Adipocyte (in vitro differentiated cells): ENCODE measurements at places on chromosomes 12 and 14.

- DNase-seq: peak; percentile 62
Observed at GRCh38 chr14:95314609-95315008, 5.1 kb downstream of the CLMN start.

GRCh38 chr14:32341947-32342846 lies 13.1 kb downstream of the AKAP6 start:
- DNase-seq: no peak

DNA sequence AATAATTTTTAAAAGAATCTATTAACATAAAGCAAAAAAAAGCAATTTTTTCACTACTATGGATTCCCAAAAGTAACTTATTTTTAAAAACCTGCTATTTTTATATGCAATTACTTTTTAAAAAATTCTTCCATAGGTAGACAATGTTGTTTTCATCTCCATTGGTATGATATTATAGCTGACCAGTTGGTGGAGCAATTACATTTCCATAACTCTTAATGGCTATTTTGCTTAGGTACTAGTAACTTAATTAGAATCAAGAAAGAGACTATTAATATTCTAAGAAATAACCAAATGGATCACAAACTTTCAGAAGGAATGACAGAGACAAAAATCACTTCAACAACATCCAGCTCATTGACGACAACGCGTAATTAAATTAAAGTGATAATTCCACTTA lies 64.7 kb upstream of the PTCSC3 start:
- DNase-seq: peak; percentile 15

- DNase-seq: no peak
Observed at GRCh38 chr12:98466640-98467400, 48.6 kb upstream of the TMPO start.

- DNase-seq: peak; percentile 45
Observed at GRCh38 chr12:48000878-48001504, 3.3 kb downstream of the COL2A1 start.

- DNase-seq: peak; percentile 32
Observed at GRCh38 chr12:43277651-43278540, 274.1 kb downstream of the ADAMTS20 start.

DNA sequence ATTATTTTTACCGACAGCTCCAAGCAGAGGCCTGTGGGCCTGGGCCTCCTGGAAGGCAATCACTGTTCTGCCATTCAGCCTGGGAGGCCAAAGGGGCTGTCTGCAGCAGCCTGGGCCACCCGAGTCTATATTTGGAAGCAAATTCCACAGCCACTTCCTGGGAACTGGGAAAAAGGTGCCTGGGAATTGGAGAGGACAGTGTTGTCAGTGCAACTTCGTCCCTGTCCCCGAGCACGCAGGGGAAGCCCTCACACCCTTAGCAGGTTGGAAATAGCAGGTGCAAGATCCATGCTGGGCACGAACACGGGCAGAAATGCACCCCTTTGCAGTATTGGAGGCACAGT lies 9.6 kb upstream of the TBX5 start:
- no peak for DNase-seq

GRCh38 chr14:100381395-100382105 lies 58.4 kb downstream of the SLC25A47 start:
- no peak for DNase-seq

DNA sequence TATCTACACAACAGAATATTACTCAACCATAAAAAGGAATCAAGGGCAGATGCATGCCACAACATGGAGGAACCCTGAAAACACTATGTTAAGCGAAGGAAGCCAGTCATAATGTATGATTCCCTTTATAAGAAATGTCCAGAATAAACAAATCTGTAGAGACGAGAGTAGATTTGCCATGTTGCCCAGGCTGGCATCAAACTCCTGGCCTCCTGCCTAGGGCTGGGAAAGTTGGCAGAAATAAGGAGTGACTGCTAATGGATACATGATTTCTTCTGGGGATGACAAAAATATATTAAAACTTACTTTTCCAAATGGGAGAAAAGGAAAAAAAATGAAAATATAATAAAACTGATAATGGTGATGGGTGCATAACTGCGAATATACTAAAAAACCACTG lies 10.9 kb downstream of the CLIP1 start:
- DNase-seq: no peak

DNA sequence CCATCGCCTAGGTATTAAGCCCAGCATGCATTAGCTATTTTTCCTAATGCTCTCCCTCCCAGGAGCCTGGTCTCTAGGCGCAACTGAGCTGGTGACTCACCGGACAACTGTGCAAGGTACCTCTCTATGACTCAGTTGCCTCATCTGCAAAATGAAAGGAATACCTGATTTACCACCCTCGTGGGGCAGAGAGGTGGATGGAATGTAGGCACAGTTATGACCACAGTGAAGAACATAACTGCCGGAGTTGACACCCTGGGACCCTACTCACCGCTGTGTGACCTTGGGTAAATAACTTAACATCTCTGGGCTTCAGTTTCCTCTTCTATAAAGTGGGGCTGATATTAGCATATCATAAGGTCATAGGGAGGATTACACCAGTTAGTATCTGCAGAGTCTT lies 22.6 kb downstream of the BCL11B start:
- no peak for DNase-seq

- DNase-seq: no peak
Observed at GRCh38 chr14:93299416-93299815, 33.4 kb downstream of the BTBD7 start.

DNA sequence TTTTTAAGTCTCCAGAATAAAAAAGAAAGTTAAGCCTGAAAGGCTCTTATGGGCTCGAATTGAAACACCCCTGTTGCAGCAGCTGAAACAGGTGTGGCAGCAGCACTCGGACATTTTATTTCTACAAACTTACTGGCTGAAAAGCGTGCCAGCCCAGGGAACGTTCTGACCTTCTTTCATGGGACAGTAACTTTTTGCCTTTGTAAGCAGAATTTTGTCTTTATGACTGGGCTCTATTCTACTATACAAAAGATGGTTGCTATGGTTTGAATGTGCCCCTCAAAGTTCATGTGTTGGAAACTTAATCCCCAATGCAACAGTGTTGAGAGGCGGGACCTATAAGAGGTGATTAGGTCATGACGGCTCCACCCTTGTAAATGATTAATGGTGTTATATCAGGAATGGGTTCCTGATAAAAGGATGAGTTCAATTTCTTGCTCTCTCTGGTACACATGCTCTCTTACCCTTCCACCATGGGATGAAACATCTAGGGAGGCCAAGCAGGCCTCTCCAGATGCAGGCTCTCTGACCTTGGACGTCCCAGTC lies 52.7 kb downstream of the PELI2 start:
- no peak for DNase-seq

- no peak for DNase-seq
Observed at GRCh38 chr12:131281016-131281415, 327.3 kb downstream of the ADGRD1 start.

GRCh38 chr12:48933664-48934311 lies 8.5 kb upstream of the FKBP11 start:
- DNase-seq: no peak

GRCh38 chr14:29741909-29742401 lies 185.7 kb downstream of the PRKD1 start:
- DNase-seq: peak; percentile 65

DNA sequence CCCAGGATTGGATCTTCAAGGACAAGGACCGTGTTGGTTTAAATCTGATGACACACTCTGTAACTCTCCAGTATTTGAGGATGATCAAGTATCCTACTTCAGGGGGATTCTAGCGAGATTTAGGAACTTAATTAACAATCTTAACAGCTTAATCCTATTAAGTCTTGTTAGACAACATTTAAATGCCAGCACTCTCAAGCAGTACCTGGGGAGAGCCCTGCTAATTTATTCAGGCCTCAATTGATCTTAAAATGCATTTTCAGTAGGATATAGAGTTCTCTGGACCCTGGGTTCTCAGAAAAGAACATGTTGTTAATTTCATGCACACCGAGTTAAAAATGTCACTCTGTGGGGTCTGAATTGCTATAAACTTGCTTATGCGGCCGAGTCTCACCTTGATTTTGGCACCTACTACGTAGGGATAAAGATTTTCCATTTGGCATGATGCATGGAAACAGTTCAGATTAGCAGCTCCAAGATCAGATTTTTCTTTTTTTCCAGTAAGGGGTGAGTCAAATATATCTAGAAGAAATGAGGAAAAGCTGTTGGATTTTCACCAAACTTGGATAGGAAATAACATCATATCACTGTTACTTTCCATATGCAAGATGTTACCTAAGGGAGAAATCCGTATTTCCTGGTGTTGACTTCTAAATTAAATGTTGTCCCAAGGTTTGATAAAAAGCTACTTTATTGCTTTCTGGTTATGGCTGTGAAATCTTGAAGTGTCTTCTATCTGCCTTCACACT lies 76.1 kb downstream of the SLC24A4 start:
- no peak for DNase-seq

- DNase-seq: no peak
Observed at GRCh38 chr12:2653461-2653965, 141.3 kb upstream of the FKBP4 start.

GRCh38 chr14:102889615-102890014 lies 32.8 kb upstream of the AMN start:
- DNase-seq: no peak

- DNase-seq: no peak
Observed at GRCh38 chr12:128318341-128318740, 51.4 kb downstream of the TMEM132C start.

- no peak for DNase-seq
Observed at GRCh38 chr14:44897845-44898151, 63.9 kb downstream of the KLHL28 start.

GRCh38 chr12:63821781-63822251 lies 22.7 kb upstream of the SRGAP1 start:
- DNase-seq: no peak

- peak; percentile 88 for DNase-seq
Observed at GRCh38 chr14:100825713-100826331, at the start of gene MEG3. MEG3 (plus strand) TSS chr14:100826118.

DNA sequence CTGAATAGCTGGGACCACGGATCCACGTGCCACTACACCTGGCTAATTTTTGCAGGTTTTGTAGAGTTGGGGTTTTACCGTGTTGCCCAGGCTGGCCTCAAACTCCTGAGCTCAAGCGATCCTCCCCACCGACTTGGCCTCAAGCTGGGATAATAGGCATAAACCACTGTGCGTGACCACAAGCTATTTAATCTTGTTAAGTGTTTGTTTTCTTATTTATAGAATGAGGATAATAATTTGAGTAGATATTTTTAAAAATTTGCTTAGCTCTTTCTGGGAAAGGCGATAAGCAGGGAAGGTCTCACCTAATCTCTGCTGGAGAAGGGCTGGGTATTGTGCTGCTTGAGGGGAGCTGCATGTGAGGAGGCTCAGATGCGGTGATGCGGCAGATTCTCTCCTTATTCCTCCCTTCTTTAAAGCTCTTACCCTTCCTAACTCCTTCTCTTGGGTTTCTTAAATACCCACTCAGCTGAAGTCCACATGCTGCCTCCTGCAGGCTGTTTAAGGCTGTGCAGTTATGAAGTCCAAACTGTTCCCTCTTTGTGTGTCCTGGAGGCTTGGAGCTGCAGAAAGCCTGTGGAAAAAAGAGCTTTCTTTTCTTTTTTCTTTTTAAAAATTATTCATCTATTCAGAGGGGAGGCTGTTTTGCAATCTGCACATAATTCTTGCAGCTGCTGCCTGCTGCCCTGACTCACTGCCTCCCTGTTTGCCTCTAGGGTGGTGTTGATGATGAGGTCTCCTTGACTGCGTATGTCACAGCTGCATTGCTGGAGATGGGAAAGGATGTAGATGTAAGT lies 37.9 kb downstream of the A2ML1 start:
- peak; percentile 65 for DNase-seq

GRCh38 chr14:73472185-73473114 lies 14.1 kb upstream of the NUMB start:
- peak; percentile 85 for DNase-seq

DNA sequence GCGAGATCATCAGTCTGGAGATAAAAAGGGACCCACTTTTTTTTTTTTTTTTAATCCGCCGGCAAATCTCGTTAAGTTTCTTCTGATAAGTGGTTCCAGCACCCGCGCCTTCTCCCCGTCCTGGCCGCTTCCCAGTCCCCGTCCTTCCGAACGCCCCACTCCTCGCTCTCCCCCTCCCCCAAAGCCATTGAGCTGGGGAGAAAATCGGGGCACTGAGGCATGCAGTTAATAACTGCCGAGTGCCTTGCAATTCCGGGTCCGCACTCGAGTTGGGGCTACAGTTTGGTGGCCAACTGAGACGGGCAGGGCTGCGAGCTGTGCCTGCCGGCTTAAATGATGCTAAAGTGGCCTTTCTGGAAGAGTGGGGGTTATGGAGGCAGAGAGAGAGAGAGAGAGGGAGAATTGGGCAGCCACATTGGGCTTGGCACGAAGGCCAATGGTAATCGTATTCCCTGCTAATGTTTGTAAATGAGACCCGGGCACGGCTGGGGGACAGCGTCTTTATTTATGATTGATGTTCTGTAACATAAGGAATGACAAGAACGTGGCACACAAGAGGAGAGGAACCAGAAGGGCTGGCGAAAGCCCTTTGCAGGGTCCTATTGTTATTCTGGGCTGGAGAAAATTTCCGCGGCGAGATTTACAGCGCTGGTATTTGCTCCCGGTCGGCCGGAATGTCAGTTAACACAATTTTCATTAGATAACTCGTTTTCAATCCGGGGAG lies 115.4 kb upstream of the MYL2 start:
- peak; percentile 4 for DNase-seq

DNA sequence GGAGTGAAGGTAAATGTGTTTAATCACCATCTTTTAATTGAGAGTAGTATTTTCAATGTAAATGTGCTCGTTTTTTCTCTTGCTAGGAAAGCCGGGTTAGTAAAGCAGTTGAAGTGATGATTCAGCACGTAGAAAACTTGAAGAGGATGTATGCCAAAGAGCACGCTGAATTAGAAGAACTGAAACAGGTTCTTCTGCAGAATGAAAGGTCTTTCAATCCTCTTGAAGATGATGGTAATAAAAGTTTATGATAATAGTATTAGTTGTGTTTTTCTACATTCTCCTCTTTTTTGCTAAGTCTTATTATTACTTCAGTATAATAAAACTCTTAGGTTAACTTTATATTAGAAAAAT lies 93.9 kb downstream of the DNAI7 start:
- no peak for DNase-seq

- DNase-seq: peak; percentile 46
Observed at GRCh38 chr12:110575326-110575725, 7.8 kb downstream of the PPTC7 start.

DNA sequence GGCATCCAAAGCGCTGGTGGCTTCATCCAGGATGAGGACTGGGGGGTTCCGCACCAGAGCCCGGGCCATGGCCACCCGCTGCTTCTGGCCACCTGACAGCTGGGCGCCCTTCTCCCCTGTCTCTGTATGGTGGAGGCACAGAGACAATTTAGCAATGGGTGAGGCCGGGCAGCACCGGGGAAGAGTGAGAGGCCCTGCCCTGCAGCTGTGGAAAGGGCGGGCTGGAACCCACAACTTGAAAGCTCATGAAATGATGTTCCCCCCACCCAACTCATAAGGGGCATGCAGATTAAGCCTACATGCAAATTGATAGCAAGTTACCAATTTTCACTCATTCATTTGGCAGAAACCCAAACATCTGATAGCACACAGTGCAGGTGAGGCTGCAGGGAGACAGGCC lies 34.1 kb downstream of the ABCB9 start:
- no peak for DNase-seq

GRCh38 chr12:110205931-110206330 lies 75.1 kb upstream of the ATP2A2 start:
- DNase-seq: no peak
